ENCODE measurements at places on chromosomes 4 and X. TPM values are rescaled to one million over a fixed set of nuclear protein-coding genes. Genes with fewer than 3 reads are reported as not detected.

DNA sequence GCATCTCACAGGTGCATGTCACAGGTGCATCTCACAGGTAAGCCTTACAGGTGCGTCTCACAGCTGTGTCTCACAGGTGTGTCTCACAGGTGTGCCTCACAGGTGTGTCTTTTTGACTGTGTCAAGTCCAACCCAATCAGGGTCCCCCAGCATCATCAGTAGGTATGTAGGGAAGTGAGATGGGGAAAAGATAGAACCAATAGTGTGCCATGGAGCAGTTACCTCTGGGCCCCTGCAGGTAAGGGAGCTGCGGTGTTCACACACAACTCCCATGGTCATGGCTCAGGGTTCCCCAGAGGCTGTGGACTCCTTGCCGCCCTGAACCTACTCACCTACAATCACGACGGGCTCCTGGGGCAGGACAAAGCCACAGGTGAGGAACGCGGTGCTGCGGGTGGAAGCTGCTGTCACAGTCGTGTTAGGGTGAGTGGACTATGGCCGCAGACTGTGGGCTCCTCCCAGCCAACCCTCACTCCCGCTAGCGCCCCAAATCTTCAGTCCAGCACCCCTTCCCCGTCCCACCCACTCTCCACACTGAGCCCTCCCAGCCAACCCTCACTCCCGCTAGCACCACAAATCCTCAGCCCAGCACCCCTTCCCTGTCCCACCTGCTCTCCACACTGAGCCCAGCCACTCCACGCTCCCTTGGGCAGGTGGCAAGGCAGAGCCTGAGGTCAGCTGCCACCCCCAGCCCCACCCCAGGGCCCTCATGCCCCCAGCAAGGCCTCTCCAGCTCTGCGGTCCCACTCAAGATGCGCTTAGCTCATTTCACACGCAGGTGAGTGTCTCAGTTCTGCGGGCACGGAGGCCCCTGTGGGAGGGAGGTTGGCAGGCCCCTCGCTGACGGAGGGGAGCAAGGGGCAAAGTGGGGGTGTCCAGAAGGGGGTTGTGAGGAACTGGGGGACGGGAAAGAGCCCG, 2.1 kb upstream of the PDE6B start:
- H3K36me3 ChIP-seq: no peaks in the 10 kb centered on the region
- no peaks in the 10 kb centered on the region for H3K27me3 ChIP-seq
- H3K27ac ChIP-seq: no peak overlapping the region

DNA sequence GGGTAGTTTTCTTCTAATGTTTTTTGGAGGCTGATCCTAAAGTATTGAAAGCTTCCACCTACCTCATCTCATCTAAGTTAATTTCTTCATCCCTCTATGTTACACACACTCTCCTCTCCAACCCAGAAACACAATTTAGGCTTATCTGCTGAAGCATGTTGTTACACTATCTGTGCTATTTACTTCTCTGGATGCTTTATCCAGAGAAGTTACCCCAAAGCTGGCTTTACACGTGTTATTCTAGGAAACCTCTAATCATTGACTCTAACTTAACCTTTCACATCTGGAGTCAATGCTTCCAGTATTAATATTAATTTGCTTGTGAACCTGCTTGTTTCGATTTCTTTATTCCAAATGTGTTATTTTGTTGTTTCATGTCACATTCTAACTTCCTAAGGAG, 87.3 kb upstream of the NMU start:
- no peaks in the 10 kb centered on the region for H3K4me1 ChIP-seq
- H3K27ac ChIP-seq: no peak overlapping the region
- no peak for DNase-seq
- no peaks in the 10 kb centered on the region for H3K27me3 ChIP-seq

DNA sequence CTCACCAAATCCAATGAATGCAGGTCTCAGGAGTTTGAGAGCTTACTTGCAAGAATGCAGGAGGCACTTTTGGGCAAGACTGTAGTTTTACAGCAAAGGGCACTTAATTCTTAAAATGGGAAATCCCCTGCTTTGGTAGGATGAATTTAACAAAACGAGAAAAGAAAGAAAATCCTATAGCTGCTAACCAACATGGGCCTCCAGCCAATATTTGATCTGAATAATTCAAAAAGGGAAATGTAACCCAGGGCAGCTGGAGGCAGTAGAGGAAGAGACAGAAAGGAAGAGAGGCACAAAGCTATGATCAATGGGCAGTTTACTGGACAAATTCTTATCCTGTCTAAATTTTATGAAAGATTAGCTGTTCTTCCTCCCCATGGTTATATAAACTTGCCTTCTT, 142.3 kb downstream of the SH3KBP1 start:
- DNase-seq: no peak
- H3K27ac ChIP-seq: peak overlapping the region; percentile 88
- peak overlapping the region; percentile 43 for H3K4me3 ChIP-seq
- H3K36me3 ChIP-seq: peaks cover 15% of the 10 kb centered on the region

Gene IL13RA1
- total RNA-seq: not detected

GRCh38 chr4:123804196-123804721, 407.7 kb downstream of the SPRY1 start:
- H3K4me3 ChIP-seq: no peak overlapping the region
- H3K27ac ChIP-seq: no peak overlapping the region
- H3K36me3 ChIP-seq: no peaks in the 10 kb centered on the region
- no peaks in the 10 kb centered on the region for H3K27me3 ChIP-seq
- H3K4me1 ChIP-seq: no peaks in the 10 kb centered on the region

- peak; percentile 21 for DNase-seq
- no peaks in the 10 kb centered on the region for H3K36me3 ChIP-seq
- peaks cover 15% of the 10 kb centered on the region for H3K4me1 ChIP-seq
- no peak overlapping the region for H3K27ac ChIP-seq
- no peaks in the 10 kb centered on the region for H3K27me3 ChIP-seq
These were observed 8.8 kb downstream of the TMEM255A start for GRCh38 chrX:120302434-120302833.

- peaks cover 3% of the 10 kb centered on the region for H3K36me3 ChIP-seq
- H3K27me3 ChIP-seq: no peaks in the 10 kb centered on the region
- H3K4me1 ChIP-seq: no peaks in the 10 kb centered on the region
These were observed 77.9 kb downstream of the JAKMIP1 start for GRCh38 chr4:6122496-6122895.

- no peaks in the 10 kb centered on the region for H3K4me1 ChIP-seq
- H3K27me3 ChIP-seq: no peaks in the 10 kb centered on the region
- H3K36me3 ChIP-seq: peaks cover 16% of the 10 kb centered on the region
- DNase-seq: peak; percentile 40
- H3K4me3 ChIP-seq: no peak overlapping the region
- no peak overlapping the region for H3K27ac ChIP-seq
These were observed 35.4 kb downstream of the CEP44 start for GRCh38 chr4:174318829-174319764.

- H3K27me3 ChIP-seq: peaks cover 4% of the 10 kb centered on the region
- H3K27ac ChIP-seq: peak within 1 kb of the TSS; percentile 19
- H3K36me3 ChIP-seq: no peaks in the 10 kb centered on the region
- peak; percentile 63 for DNase-seq
- H3K4me3 ChIP-seq: no peak within 1 kb of the TSS
These were observed at the start of gene MID2 for GRCh38 chrX:107825698-107826237. MID2 (plus strand) TSS chrX:107825866; CDS start chrX:107826427, 561 bp downstream.

GRCh38 chr4:140005699-140006098, 148.3 kb downstream of the MAML3 start:
- no peaks in the 10 kb centered on the region for H3K36me3 ChIP-seq
- H3K27ac ChIP-seq: no peak overlapping the region
- H3K4me3 ChIP-seq: no peak overlapping the region

DNA sequence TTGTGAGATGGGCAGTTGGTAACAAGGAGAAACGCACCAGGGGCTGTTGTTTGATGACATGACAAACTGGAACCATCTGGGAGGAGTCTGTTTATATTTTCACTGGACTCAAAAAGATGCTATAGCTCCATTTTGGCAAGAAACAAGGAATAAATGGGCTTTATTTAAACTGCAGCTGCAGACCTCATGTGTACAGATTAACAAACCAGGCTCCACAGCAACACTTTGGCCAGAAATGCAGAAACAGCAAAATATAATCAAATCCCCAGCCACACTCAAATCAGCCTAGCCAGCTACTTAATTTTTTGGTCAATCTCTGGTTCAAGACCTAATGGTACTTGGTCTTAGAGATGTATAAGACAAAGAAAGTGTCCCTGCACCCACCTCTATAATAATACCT, 52.7 kb downstream of the ASB9 start:
- H3K4me1 ChIP-seq: no peaks in the 10 kb centered on the region
- H3K27me3 ChIP-seq: no peaks in the 10 kb centered on the region
- no peak for DNase-seq
- H3K27ac ChIP-seq: no peak overlapping the region
- no peaks in the 10 kb centered on the region for H3K36me3 ChIP-seq

Gene NXF3
- not detected for total RNA-seq

DNA sequence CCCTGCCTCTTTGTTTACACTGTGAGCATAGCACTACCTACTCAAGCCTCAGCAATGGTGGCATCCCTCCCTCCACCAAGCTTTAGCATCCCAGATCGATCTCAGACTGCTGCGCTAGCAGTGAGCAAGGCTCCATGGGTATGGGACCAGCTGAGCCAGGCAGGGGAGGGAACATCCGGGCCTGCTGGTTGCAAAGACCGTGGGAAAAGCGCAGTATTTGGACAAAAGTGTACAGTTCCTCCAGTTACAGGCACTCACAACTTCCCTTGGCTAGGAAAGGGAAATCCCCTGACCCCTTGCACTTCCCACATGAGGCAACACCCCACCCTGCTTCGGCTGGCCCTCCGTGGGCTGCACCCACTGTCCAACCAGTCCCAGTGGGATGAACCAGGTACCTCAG, 26.5 kb downstream of the EGF start:
- no peak overlapping the region for H3K27ac ChIP-seq
- no peaks in the 10 kb centered on the region for H3K4me1 ChIP-seq
- peaks cover 2% of the 10 kb centered on the region for H3K27me3 ChIP-seq
- H3K36me3 ChIP-seq: no peaks in the 10 kb centered on the region
- no peak for DNase-seq

DNA sequence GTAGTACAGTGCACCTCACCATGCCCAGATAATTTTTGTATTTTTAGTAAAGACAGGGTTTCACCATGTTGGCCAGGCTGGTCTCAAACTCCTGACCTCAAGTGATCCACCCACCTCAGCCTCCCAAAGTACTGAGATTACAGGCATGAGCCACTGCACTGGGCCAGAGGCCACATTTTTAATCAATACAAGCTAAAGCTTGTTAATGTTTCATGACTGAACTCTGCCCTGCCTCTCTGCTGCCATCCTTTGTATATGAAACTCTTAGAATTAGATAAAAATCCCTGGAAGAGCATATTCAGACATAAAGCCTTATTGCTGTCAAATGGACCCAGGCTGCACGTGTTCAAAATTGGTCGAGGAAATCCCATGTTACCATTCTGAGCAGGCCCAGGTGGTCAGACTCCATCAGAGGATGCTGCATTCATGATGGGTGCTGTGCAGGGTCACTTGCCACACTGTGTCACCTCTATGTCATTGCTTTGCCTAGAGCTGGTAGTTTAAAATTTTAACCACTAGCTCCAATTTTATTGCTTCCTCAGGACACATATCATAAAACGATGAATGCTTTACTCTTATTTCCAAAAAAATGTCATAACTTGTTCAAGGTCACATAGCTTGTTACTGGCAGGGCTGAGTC, 45.2 kb downstream of the LNX1 start:
- H3K4me3 ChIP-seq: no peak overlapping the region
- no peaks in the 10 kb centered on the region for H3K27me3 ChIP-seq
- no peaks in the 10 kb centered on the region for H3K4me1 ChIP-seq
- no peak for DNase-seq

DNA sequence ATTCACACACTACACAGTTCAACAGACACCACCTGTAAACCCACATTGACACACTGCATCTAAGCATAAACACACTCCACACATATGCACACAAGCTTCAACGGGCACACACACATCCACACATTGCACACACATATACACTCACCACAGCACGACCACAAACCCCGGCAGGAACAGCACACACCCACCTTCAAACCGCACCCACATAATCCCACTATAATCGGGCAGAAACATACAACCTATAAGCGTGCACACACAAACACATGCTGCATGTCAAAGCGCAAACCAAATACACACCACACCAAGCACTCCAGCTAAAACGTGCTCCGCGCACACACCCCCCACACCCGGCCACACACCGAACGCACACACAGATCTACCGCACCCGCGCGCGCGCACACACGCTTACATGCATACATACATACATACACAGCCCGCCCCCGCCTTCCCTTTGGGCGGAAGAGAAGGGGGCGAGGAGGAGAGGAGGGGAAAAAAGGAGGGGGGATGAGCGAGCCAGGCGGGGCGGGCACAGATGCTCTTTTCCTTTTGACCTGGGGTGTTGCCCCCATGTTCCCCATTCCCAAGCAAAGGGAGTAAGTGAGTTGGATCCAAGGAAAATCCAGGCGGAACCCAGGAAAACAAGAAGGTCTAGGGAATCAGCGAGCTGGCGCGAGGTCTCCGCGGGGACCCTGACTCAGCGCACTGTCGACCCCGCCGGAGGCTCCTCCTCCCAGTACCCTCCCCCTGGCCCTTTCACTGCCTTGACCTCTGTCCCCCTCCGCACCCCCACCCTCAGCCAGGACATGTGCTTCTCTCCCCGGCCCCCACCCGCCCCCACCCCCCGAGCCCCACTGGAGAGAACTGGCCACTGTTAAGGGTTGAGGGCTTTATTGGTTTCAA, 9.9 kb downstream of the ARHGAP36 start:
- H3K4me3 ChIP-seq: no peak overlapping the region
- H3K36me3 ChIP-seq: no peaks in the 10 kb centered on the region
- no peak for DNase-seq
- no peak overlapping the region for H3K27ac ChIP-seq

GRCh38 chr4:158826057-158826456, 57.2 kb downstream of the FNIP2 start:
- H3K4me3 ChIP-seq: no peak overlapping the region
- DNase-seq: peak; percentile 36
- no peak overlapping the region for H3K27ac ChIP-seq
- H3K36me3 ChIP-seq: no peaks in the 10 kb centered on the region

- H3K4me3 ChIP-seq: no peak overlapping the region
- no peaks in the 10 kb centered on the region for H3K4me1 ChIP-seq
- no peak for DNase-seq
- H3K27me3 ChIP-seq: no peaks in the 10 kb centered on the region
These were observed 92.9 kb upstream of the PAK3 start for GRCh38 chrX:111003118-111003517.

- H3K27ac ChIP-seq: no peak overlapping the region
- no peak overlapping the region for H3K4me3 ChIP-seq
- no peaks in the 10 kb centered on the region for H3K4me1 ChIP-seq
- no peaks in the 10 kb centered on the region for H3K36me3 ChIP-seq
- DNase-seq: no peak
These were observed 53.7 kb upstream of the TMPRSS11F start for GRCh38 chr4:68183417-68183816.
